Endothelial cell of umbilical vein (primary cell): ENCODE measurements at places on chromosomes 1 and 21. TPM values are rescaled to one million over a fixed set of nuclear protein-coding genes. Genes with fewer than 3 reads are reported as not detected.

- no peak for DNase-seq
Measured at GRCh38 chr1:208187499-208188041, 56.6 kb downstream of the PLXNA2 start.

DNA sequence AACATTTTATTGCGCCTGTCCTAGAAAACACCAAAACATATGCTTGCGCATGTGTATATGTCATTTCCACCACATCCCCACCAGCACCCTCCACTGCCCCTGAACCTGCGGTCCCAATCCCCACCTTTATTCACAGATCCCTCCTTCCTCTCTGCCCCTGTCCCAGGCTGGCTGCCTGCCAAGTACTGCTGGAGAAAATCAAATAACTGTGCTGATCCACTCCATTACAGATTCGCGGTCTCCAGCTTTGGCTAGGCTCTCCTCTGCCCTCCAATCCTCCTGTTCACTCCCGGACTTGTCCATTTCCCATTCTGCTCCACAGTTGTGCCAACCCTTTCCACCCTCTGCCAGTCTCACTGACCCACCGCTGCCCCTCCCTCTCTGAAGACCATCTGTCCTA, 59.3 kb upstream of the GJB5 start:
- no peak for DNase-seq

DNA sequence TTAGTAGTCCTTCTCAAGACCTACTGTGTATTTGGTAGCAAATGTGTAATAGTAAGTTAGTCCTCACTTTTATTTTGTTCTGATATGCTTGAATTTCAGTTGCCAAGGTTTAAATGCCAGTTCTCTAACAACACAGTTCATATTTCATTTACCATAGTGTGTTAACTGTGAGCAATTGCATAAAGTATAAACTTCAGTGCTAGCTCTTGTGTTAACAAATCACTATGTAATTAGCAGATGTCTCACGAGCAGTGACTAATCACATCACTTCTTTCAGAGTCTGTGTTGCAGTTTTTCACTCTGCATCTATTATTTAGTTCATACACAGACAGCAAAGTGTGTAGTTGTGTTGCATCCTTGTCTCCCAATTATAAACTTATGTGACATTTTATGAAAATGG, 47.8 kb downstream of the ZMYM4 start:
- DNase-seq, result no peak

DNA sequence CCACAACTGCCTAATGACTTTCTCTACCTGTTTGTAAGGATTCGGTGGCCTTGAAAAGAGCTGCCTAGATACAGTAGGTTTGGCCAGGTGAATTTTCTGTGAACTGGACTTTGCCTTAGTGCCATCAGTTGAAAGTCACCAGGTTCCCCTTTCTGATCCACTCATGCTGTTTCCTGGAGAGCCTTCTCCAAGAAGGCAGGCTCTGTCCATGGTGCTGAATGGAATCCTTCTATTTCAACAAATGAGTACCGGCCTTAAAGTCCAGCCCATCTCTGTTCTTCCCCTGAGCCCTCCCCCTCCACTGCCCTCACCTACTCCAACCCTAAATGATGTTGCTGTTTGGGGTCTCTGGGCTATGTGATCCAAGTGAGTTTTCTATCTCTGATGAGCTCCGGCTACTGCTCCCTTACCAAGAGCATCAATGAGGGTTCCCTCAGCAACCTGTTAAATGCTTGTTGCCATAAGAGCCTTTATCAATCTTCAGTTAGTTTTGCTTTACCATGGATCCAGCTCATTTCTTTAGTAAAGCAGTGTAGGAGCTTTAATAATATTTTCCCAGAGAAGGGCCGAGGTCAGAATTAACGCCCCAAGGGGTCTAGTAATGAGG, 500.4 kb downstream of the PTPRU start:
- peak; percentile 31 for DNase-seq

The SERINC2 gene
- 19.4 and 21.4 TPM in 2 replicates for total RNA-seq

- DNase-seq, result no peak
Measured at GRCh38 chr1:4660917-4661594, 6.6 kb downstream of the AJAP1 start.

The TMEM269 gene
- not detected in 2 replicates for total RNA-seq

GRCh38 chr21:46634427-46634826, 1.0 kb upstream of the PRMT2 start:
- DNase-seq, result no peak

DNA sequence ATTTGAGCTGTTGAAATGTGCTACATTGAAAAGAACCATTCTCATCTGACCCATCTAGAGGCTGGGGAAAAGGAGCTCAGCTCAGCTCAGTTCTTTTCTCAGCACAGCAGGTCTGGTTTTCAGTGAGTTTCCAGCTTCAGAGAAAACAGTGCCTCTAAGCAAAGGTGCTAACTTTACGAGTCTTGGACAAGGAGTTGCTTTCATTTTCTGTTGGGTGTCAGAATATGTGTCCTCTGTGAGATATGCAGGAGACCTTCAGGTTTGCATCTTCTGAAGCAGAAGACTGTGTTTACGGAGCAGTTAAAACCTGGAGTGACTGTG, 321.3 kb upstream of the USP24 start:
- DNase-seq, result no peak

The SPRR2A gene
- not detected in 2 replicates for total RNA-seq

DNA sequence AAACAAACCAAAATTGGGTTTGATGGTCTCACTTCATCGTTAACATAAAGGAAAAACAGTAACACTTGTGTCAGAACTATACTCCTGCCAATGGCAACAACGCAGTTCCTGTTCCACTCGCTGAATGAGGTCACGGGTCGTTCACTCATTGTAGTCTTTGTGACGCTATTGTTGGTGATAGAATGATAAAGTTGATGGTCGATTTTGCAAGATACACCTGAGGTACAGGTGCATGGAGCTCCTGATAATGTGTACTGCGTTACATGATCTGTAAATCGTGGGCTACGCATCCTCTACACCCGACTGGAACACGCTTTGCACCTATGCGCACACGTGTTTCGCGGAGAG, 391 bp upstream of the CENPS start:
- DNase-seq, result peak; percentile 82

GRCh38 chr1:89350298-89350697, 13.6 kb upstream of the GBP6 start:
- DNase-seq, result no peak

GRCh38 chr1:9249534-9250410, 15.2 kb downstream of the H6PD start:
- DNase-seq, result peak; percentile 41

DNA sequence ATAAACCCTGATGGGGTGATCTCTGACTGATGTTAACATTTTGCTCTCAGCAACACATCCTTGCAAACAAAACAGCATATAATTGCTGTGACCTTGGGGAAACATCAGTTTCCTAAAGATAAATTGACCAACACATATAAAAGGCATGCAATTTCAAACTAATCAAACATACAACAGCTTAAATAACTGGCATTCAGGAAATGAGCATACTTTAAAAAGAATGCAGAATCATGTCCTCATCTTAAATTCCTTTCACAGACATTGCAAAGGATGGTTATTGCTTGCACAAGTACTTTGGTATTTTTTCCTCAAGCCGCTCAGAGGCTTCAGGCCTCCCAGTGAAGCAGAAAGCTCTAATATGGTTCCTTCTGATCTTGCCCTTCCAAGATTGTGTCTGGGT, 53.4 kb upstream of the RGS18 start:
- peak; percentile 96 for DNase-seq

GRCh38 chr1:69737527-69738185, 169.9 kb downstream of the LRRC7 start:
- peak; percentile 70 for DNase-seq

The GFI1 gene
- 0.11 and 0.14 TPM in 2 replicates for total RNA-seq

DNA sequence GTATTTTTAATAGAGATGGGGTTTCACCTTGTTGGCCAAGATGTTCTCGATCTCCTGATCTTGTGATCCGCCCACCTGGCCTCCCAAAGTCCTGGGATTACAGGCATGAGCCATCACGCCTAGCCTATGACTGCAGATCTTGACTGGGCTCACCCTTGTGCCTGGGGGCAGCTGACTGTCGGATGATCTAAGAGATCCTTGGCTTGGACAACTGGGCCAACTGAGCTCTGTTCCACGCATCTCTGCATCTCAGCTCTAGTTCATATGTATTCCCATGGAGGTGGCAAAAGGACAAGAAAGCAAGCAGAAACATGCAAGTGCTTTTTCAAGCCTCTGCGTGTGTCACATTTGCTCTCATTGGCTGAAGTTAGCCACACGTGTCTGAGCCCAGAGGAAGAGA, 75.8 kb upstream of the SELENON start:
- DNase-seq, result no peak

DNA sequence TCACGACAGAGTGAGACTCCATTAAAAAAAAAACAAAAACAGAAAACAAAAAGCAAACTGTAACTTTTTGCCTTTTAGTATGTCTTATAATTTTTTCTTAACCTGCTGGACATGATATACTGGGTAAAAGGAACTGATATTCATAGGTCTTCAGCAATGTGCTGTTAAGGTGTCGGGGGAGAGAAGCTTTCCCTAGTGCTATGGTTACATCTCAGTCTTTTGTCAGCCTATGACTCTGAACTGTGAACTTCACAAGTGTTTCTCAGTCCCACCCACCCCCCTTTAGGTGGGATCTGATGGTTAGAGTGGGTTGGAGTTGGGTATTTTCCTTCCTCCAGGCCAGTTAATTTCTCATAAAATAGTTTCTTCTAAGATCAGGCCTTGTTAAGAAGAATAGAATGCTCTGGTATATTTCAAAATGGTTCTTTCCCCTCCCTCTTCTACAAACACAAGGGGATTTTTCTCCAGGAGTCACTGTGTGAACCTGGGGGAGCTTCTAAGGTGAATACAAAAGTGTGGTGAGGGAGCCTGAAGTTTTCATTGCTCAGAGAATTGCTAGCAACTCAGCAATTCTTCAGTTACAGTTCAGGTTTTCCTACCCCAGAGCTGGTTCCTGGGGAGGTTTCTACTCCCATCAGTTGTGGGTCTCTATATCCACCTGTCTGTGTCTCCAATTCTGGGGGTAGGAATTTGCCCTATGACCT, 16.1 kb upstream of the EDARADD start:
- DNase-seq, result no peak
